ENCODE measurements at places on chromosomes 2 and 18.

DNA sequence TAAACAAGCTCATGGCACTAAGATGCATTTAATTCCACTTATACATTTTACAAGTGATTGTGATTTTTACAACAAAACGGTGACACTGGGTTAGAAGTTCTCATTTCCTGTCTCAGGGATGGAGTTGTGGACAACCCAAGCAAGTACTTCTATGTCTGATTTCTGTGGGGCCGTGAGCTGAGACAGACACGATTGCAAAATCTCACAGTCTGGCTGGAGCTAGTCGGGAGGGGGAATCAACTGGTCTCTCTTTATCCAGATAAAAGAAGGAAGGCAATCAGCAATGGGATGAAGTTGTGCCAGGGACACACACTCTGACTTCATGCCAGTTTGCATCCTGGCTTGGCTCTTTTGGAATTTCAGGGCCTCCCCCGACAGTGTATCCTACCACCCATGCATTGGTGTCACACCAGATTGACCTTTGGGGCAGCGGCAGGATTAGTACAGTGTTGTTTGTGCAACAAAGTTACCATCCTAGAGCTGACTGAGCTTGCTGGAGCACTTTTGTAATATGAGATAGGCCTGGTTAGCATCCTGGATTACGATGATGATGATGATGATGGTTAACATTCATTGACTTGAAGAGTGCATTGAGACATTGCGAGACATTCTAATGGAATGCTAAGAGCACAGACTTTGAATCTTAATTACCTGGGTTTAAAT is 98.8 kb downstream of the CTAGE1 start:
- no peak for DNase-seq

GRCh38 chr2:127943186-127943585 is 57.4 kb upstream of the AMMECR1L start:
- DNase-seq: no peak

DNA sequence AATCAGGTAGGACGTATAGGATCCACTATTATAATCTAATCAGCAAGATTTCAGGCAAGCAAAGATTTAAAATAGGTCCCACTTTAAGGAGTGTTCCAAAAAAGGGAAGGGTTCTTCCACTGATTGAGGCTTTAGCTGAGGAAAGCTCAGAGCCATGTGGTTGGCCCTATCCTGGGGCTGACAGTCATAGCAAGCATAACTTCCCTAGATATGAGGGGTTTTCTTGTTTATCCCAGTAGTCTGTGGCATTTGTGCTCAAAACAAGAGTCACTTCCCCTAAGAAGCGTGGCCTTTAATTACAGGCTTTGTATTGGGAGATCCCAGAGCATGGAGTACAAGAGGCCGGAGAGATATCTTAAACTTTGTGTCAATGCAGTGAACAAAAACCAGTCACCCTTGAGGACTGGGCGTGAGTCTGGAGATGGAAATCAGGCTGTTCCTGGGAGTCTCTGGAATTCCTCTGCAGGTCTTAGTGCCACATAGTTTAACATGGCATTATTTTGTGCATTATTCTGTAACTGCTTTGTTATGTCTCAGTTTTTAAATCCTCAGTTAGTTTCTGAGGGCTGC is 136.9 kb upstream of the FBXO11 start:
- no peak for DNase-seq

- no peak for DNase-seq
Measured at GRCh38 chr2:146207417-146207816, 1637.4 kb upstream of the ACVR2A start.

DNA sequence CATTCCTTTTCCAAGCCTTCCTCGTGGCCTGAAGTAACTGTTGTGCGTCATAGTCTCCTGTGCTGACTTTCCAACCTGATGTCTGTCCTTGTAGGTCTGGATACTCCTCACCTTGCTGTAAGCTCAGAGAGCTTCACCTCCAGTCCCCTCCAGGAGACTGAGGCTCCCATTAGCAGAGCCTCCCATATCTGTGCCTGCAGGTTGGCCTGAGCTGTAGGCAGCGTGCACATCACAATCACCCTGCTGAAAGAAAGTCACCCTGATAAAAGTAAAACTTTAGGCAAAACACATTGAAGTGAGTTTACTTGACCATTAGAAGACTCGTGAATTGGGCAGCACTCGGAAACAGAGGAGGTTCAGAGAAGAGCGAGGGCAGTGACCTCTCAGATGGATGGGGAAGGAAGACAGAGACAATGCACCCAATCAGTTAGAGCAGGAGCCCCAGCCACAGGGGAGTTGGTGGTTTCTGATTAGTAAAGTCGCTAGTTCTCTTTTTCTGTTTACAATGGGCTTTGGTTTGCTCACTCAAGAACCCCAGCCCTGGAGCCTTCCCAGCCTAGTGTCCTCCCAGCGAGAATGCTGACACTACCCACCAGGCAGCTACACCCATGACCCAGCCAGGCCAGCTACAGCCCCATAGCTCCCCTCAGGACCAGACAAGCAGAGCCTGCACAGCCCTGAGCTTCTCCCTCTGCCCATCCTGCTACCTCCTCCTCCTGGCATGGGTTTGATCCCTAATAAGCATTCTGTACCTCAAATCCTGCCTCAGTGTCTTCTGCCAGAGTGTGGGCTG is 12.1 kb upstream of the TPO start:
- DNase-seq: no peak

All from NCI-H1105 (cell line).